ENCODE measurements at places on chromosomes 16 and 17.

DNA sequence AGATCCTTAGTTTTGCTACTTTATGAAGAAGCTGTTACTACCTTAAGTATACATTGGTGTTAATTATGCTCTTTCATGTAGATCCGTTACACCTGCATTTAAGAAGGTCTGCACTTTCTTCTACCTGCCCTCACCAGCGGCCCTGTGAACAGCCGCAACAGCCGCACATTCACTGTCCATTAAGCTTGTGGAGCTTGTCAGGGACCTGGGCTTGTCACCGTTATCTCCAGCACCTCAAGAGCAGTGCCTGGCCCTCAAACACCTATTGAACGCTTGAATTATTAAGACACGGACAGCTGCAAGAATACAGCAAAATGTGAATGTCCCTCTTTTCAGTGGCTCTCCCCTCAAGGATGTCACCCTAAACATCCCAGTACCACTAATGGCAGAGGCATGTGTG lies 3.0 kb upstream of the MXRA7 start:
- no peak for DNase-seq

GRCh38 chr16:25626172-25626571 lies 65.6 kb upstream of the HS3ST4 start:
- no peak for DNase-seq

DNA sequence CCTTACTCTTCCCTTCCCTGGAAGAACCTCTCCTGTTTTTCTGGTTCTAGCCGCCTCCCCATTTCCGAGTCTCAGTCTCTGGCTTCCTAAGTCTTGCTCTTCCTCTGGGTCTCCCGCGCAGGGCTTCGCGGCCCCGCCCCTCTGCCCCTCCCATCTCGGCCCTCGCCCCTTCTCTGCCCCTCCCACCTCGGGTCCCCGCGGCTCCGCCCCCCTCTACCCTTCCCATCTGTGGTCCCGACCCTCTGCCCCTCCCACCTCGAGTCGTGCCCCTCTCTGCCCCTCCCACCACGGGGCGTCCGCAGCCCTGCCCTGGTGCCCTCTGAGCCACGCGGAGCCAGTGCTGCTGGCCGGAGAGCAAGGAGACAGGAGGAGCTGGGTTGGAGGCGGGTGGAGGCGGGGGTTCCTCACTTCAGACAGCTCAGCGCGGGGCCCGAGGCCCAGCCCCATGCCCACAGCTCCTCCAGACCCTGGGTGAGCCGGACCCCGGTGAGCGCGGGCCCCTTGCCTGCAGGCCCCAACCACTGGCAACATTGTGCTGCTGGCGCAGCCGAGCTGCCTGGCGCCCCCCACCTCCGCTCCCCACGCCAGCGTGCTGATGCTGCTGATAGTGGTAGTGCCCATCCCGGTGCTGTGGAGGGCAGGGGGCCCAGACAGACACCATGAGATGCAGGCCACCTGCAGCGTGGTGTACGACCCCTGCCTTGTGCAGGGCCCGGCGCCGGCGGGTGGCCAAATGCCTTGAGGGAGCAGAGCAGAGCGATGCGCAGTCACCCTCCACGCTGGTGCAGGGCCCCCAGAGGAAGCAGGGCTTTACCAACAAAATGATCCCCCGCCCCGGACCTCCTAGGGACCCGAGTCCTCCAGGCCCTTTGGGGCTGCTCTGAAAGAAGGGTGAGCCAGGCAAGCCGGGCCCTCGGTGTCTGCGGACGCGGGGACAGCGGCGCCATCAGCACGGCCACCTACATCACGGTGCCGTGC lies 2115.3 kb downstream of the TP53TG3F start:
- DNase-seq, result no peak

GRCh38 chr16:53504665-53505064 lies 1.7 kb upstream of the AKTIP start:
- no peak for DNase-seq

- no peak for DNase-seq
Measured at GRCh38 chr16:82882226-82882625, 255.5 kb downstream of the CDH13 start.

DNA sequence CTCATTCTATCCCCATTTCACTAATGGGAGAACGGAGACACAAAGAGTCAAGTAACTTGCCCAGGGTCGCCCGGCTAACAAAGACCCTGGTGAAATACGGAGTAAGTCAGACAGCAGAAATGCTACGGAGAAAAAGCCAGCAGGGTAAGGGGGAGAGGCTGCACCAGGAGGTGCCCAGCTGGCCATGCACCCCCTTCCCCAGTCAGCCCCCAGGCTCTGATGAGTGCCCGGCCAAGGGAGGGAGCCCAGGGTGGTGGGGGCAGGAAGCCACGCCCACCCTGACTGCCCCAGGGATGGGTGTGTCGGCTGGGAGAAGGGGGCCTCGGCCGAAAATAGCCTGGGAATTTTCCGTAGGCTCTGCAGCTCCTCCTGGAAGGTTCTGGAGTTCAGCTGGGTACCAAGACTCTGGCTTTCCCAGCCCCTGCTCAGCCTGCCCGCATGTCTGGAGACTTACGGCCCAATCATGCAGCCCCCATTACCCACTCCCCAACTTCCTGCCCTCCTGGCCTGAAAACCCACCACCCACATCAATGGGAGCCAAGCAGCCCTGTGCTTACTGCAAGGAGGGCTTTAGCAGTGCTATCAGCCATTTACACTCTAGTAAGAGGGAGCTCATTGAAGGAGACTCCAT lies 4.2 kb downstream of the CARHSP1 start:
- DNase-seq, result no peak

DNA sequence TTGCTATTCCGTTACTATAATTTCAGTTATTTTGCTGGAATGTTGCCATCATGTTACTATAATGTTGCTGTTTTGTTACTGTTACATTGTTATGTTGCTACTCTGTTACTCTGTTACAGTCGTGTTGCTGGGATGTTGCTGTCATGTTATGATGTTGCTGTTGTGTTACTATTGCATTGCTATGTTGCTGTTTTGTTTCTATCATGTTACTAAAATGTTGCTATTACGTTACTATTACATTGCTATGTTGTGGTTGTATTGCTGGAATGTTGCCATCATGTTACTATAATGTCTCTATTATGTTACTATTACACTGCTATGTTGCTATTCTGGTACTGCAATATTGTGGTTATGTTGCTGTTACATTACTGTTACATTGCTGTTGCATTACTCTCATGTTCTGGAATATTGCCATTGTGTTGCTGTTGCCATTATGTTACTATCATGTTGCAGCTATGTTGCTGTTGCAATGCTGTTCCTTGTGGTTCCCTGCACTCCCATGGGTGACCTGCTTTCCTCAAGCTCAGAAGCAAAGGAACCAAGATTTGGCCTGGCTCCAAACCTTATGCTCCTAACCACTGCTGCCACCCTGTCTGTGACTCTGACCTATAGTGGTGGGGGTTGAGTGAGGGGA lies 64.4 kb downstream of the ABCC6 start:
- no peak for DNase-seq

DNA sequence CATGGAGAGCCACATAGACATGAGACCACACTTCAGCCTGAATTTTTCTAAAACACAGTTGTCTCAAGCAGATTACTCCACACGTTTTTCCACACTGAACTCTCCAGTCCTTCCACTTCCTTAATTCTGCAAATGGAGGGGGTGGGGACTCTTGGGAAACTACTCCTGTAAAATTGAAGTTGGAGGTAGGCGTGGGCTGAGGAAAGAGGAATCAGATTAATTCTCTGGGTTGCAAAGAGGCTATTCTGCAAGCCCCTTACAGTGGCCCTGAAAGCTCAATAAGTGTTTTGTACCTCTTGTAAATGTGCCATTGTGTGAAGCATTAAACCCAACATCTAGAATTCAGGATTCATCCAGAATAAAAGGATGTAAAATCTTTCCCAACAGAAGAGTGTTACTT lies 9.6 kb downstream of the MARVELD3 start:
- DNase-seq, result no peak

DNA sequence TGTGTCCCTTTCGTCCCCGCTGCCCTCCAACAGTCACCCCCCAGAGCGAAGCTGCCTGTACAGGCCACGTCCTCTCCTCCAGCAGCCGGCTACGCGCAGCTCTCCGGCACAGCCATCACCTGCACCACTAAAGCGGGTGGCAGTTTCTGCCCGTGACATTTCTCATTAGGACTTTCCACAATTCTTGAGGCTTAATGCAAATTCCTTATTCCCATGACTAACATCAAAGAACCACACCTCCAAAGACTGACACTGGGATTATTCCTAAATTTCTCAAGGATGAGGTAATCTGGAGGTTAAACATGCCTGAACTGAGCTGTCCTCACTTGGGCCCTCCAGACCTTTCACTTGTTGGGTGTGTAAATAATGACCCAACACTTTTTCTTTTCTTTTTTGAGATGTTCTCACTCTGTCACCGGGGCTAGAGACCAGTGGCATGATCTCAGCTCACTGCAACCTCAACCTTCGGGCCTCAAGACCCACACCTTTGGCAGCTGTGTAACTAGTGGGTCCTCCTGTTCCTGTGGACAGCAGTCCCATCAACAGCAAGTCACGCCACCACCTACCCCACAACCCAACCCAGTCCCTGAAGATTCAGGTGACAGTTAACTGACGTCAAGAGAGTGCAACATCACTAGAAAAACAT lies 11.7 kb downstream of the ANKRD11 start:
- no peak for DNase-seq

All from T-helper 1 cell (primary cell).